Pulmonary artery endothelial cell (primary cell): ENCODE measurements at places on chromosomes 5 and 9. TPM values are rescaled to one million over a fixed set of nuclear protein-coding genes. Genes with fewer than 3 reads are reported as not detected.
A peak's percentile ranks its signal among the peaks of the same experiment; 100 is the strongest.

GRCh38 chr5:20604992-20605391 is 617.0 kb upstream of the CDH18 start:
- no peak for DNase-seq

DNA sequence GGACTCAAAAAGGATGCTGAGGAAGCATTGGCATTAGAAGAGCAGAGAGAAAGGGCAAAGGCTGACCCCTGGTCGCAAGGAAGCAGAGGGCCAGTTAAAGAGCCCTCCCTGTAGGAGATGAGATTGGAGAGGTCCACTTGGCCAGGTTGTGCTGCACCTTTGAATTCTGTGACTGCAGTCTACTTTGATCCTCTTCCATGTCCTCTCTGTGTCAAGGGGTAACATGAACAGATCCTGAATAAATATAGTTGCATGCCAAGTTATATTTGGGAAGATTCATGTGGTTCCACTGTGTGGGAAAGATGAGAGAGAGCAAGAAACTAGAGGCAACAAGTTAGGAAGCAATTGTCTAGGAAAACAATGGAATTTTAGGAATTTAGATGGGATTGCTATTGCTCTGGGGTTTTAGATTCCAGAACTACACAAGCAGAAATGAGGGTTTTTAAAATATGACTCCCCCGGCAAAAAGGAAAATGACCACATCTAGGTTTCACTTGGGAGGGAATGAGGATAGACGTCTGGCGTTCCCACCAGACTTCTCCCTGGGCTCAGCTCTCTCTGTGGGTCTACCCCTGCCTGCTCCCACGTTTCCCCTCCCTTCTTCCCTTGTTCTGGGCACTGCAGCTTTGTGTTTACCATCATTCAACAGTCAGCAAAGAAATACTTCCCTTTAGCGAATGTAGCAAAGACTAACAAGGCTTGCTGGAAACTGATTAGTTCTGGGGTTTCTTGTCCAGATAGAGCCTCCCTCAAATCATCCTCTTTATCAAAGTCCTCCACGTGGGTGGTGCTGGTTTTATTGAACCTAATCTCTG is 63.6 kb downstream of the SNX18 start:
- no peak for DNase-seq

DNA sequence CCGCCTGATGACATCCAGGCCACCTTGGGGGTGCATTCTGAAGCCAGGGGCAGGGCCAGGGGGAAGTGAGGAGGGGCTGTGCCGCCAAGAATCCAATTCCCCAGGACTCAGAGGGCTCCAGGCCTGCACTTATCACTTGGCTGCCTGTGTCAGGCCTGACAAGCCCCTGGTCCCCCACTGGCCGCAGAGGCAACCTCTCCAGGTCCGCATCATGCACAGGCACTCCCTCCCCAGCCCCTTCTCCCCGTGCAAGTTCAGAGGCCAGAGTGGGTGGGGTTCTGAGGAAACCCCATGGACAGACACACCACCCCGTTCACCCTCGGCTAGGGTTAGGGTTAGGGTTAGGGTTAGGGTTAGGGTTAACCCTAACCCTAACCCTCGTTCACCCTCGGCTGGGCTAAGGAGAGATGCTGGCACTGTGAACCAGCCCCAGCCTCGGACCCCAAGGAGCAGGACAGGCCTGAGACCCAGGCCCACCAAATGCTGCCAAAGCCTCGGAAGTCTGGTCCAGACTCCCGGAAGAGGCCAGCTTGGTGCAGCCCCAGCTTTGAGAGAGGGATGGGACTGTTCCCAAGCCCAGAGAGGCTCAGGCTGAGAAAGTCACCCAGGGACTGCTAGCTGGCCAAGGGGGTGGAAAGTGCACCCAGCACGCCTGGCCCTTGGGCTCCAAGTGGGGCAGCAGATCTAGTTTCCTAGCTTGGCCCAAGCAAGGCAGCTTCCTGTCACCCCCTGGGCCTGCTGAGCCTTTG is 4.9 kb downstream of the LCN2 start:
- no peak for DNase-seq

GRCh38 chr5:161697001-161697400 is 11.5 kb downstream of the GABRA6 start:
- DNase-seq, result no peak

- DNase-seq, result no peak
Measured at GRCh38 chr5:112141582-112141981, 277.5 kb downstream of the EPB41L4A start.

GRCh38 chr9:112764344-112764743 is 13.8 kb downstream of the SNX30 start:
- no peak for DNase-seq

- DNase-seq, result no peak
Measured at GRCh38 chr5:176368726-176369125, 3.4 kb downstream of the ARL10 start.

DNA sequence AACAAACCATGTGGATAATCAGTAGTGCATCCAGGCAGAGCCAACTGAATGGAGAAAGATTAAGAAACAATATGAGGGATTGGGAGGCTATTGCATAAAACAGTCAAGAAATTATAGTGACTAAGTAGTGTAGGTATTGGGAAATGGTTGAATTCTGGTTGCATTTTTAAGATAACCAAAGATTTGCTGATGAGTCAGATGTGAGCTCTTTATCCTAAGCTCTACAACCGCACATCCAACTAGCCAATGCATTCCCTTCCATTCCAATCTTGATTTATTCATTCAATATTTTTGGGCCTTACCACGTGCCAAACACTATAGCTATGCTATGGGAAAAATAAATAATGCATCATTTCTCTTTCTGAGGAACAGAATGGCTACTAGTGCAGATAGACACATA is 524.5 kb upstream of the RGMB start:
- DNase-seq, result no peak

- DNase-seq, result no peak
Measured at GRCh38 chr5:123176938-123177275, 87.9 kb downstream of the PRDM6 start.

DNA sequence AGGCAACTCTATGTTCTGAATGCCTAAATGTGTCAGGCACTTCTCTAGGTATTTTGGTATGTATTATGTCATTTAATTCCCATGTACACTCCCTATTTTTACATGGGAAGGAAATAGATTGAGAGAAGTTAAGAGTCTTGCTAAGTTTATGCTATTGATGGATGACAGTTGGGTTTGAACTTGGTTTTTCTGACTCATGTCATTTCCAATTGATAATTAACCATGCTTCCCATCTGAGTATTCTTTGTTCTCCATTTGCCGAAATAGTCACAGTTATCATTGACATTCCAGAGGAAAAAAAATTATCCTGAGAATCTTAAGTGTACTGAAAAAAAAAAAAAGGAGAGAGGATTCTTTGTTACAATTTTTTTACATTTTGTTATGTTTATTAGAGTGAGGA is 23.1 kb upstream of the DMRTA1 start:
- no peak for DNase-seq

- DNase-seq, result no peak
Measured at GRCh38 chr5:82561797-82562196, 283.6 kb upstream of the RPS23 start.

DNA sequence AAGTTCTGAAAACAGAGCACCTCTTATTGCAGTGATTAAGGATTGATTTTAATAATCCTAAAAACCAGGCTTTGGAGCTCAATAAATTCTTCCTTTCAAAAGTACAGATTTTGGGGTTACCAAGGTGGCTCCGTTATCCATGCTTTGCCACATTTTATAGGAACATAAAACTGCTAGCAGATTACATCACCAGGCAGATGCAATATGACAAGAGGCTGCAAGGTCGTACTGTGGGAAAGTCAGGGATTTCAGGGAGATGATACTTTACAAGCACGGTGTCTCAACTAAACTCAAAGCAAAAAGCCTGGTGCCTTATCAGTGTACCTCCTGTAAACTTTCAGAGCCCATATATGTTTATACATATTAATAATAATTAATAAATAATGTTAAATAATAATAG is 28.6 kb downstream of the ADAMTSL1 start:
- no peak for DNase-seq

GRCh38 chr5:57862471-57862911 is 379.9 kb upstream of the ACTBL2 start:
- DNase-seq, result no peak

GRCh38 chr9:108466304-108466703 is 389.5 kb downstream of the ACTL7B start:
- no peak for DNase-seq

DNA sequence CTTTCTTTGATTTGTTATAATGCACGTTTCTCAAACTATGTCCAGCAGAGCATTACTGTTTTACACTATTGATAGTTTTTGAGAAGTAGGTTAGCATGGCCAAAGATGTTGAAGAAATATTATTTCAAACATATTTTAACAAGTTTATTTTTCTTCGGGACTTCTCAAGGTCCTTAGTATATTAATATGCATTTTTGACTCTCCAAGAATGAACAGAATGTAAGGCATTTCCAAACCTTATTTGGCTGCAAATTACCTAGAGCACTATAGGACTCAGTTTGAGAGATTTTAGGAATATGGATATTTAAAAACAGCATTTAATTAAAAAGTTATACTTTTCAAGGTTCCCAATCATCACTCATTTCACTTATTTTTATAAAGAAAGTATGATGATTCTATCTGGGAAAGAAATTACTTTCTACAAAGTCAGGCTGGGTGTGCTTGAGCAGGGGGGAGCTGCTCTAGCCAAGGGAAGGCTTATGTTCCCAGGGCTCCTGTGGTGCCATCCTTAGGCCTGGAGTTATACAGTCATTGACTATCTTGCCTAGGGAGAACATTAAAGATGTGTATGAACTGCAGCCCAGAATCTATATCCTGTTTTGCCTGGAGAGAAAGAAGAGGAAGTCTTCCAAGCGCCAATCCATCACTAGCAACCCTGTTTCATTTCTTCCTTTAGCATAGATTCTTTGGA is 27.6 kb upstream of the NREP start:
- DNase-seq, result no peak

GRCh38 chr5:140244525-140245025 is 58.3 kb downstream of the PFDN1 start:
- peak; percentile 79 for DNase-seq

DNA sequence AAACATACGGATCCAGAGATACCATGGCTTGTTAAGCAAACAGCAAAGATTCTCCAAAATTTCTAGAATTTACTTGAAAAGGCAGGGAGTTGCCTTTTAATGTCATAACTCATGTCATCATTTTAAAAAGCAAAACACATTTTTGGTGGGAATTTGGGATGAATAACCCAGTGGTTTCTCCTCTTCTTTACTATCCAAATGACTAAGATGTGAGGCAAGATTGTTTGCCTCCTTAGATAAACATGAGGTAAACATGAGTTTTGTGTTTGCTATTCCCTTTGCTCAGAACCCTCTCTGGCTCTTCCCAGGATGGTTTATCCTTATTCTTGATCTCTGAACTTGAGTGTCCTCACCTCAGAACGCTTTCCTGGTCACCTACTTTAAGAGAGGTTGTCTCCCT is 267.0 kb downstream of the EBF1 start:
- no peak for DNase-seq

GRCh38 chr5:133307275-133307674 is 255.5 kb downstream of the HSPA4 start:
- DNase-seq, result no peak

DNA sequence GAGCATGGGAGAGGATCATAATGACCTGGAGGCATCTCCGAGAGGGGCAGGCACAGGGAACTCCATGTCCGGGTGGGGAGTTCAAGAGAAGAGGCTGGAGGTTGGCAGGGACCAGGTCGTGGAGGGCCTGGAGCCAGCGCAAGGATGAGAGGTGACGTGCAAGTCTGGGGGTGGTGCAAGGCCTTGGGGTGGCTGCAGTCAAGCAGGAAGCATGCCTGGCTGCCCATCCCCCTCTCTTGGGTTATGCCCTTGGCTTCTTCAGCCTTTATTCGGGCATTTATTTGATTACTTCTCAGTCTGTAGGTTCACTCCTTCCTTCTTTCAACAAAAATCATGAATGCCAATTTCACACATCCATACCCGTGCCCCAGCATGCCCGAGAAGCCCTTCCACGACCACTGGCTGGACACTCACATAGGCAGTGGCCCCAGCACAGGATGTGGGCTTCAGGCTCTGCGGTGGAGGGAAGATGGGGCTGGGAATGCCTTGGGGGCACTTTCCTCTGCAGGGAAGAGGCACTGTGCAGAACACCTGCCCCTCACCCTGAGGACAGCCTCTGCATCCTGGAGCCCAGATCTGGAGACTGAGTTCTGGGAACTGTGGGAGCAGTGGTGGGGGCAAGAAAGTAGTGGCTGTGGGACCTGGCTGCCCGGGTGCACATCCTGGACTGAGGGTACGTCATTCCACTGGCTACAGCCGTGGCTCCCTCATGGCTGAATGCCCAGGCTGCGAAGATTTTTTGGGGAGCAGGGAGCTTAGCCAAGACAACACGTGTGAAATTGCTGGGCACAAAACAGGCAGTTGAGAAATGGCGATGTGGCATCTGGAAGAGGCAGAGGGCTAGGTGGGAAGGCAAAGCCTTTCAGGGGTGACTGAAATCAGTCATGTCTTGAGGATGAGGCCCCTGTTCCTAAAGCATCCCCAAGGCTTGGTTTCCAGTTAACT is 38.6 kb downstream of the CRB2 start:
- no peak for DNase-seq

DNA sequence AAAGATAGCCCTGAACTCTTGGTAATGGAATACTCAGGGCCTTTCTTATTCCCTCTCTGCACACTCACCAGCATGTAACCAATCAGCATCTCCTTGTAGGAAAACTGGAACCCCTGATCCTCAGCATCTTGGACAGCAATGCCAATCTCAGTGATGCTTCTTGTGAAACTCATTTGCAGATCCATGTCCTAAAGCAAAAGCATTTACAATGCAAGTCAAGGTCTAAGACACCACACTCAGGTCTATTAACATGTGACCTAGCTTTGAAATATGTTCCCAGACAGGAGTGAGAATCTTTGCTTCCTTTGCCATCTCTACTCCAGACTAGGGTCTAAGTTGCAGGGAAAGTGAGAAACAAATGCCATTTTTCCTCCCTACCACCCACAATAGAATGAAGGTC is 38.2 kb downstream of the MROH2B start:
- no peak for DNase-seq

- DNase-seq, result no peak
Measured at GRCh38 chr5:143717400-143717799, 94.6 kb upstream of the HMHB1 start.

DNA sequence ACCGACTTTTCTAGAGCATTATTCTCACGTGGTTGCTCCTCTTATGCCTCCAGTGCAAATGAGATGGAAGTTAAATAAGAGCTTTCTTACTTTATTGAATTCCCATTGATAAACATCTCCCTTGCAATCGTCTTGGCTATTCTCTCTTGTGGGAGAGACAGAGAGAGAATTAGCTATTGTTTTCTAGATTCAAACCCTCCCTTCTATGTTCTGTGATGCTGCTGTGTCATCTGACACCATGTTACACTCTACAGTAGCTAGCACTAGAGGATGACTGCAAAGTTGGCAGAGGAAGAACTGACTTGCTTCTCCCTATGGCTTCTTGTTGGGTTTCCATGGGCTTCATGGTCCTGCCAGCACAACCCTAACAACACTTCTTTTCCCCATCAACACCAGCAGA is 134.6 kb upstream of the RANBP3L start:
- DNase-seq, result no peak

- no peak for DNase-seq
Measured at GRCh38 chr5:173378727-173379126, 50.5 kb upstream of the STC2 start.

GRCh38 chr9:123399803-123400378 is 43.9 kb downstream of the CRB2 start:
- DNase-seq, result no peak

The SNX18 gene
- 42.1 and 54.7 TPM in 2 replicates for total RNA-seq

The MZB1 gene
- 0.04 TPM in 1 of 2 replicates, not detected in the other for total RNA-seq

The BHMT gene
- not detected in 2 replicates for total RNA-seq

The PCDHA4 gene
- 0.26 and 0.42 TPM in 2 replicates for total RNA-seq

The CYLC2 gene
- total RNA-seq, result not detected in 2 replicates

The SLC34A3 gene
- total RNA-seq, result not detected in 2 replicates

The ZNF300 gene
- 4.4 and 10.3 TPM in 2 replicates for total RNA-seq

The BSPRY gene
- under 0.01 TPM in 1 of 2 replicates, not detected in the other for total RNA-seq

The ZNF883 gene
- 0.53 and 2.6 TPM in 2 replicates for total RNA-seq

The DNAJC25 gene
- 3.8 and 4.7 TPM in 2 replicates for total RNA-seq

The TGFBR1 gene
- 14.8 and 15.5 TPM in 2 replicates for total RNA-seq

The WDR38 gene
- total RNA-seq, result 0.07 TPM in 1 of 2 replicates, not detected in the other
